ENCODE measurements at places on chromosomes 16 and 17.

- no peak for DNase-seq
These were observed 26.6 kb downstream of the GOSR2 start for GRCh38 chr17:46949291-46950174.

- no peak for DNase-seq
These were observed 538.7 kb upstream of the HSBP1 start for GRCh38 chr16:83269048-83269447.

DNA sequence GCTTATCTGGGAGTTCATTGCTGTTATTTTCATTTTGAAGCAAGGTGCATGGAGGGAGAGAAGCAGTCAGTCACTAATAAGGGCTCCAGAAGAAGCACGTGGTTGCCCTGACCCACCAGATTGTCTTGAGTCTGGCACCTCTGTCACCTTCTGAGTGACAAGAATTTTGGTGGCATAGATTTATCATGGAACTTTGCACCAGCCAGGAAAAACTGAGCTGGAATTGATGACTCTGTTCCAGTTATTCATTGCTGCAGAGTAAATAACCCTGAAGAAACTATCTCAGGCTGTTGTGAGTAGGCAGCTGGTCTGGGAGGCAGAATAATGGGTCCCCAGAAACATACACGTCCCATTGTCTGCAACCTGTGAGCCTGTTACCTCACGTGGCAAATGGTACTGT, 44.8 kb downstream of the HSD17B2 start:
- DNase-seq, result no peak

GRCh38 chr16:278863-279366, 1.5 kb upstream of the ARHGDIG start:
- DNase-seq, result peak; percentile 54

- DNase-seq, result no peak
These were observed 41.3 kb upstream of the PABPN1L start for GRCh38 chr16:88907768-88908167.

- peak; percentile 73 for DNase-seq
These were observed 27.8 kb downstream of the GNPTG start for GRCh38 chr16:1379304-1380076.

GRCh38 chr17:77597418-77598240, 360.9 kb upstream of the TNRC6C start:
- DNase-seq, result no peak

DNA sequence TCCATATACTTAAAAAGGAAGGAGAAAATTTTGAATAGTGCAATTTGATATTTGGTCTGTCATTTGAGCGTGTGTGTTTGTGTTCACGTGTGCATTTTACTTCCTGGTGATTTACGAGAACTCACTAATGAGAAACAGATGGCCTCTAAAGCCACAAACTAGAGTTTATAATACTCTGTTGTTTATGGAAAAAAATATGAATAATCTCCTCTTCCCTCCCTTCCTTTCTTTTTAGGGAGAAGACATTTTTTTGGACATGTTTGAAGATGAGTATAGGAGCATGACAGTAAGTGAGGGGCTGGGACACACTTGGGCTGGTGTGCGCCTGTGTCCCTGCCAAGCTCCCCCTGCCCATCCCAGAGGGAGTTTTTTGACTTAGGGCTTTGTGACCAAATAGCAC, 102.7 kb downstream of the CLEC16A start:
- DNase-seq, result no peak

GRCh38 chr17:52145476-52145875, 13.0 kb downstream of the CA10 start:
- DNase-seq, result no peak

- no peak for DNase-seq
These were observed 11.4 kb downstream of the HS3ST6 start for GRCh38 chr16:1906846-1907165.

GRCh38 chr16:31093132-31093703, 1.4 kb downstream of the VKORC1 start:
- no peak for DNase-seq

- no peak for DNase-seq
These were observed 37.0 kb upstream of the CDH1 start for GRCh38 chr16:68700120-68700519.

DNA sequence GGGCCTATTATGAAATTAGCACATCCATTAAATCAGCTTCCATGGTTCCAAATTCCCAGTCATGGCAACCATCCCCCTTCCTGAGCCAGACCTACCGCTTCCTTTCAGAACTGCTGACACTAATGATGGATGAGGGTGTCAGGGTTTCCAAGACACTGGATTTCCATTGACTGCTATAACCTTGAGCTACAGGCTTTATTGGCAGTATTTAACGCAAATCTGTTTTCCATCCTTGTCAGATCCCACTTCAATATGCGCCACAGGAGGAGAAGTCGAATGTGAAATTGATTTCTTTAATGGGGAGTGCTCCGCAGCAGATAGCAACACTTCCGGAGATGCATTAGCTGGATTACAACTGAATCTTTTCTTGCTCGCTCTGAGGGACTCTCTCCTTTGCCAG, 197.1 kb downstream of the HS3ST4 start:
- DNase-seq, result no peak

GRCh38 chr17:82019690-82020571, 2.7 kb downstream of the CENPX start:
- peak; percentile 76 for DNase-seq

GRCh38 chr17:8469964-8470363, 34.3 kb downstream of the NDEL1 start:
- DNase-seq, result no peak

GRCh38 chr16:67658849-67659674, 998 bp downstream of the ACD start:
- no peak for DNase-seq

DNA sequence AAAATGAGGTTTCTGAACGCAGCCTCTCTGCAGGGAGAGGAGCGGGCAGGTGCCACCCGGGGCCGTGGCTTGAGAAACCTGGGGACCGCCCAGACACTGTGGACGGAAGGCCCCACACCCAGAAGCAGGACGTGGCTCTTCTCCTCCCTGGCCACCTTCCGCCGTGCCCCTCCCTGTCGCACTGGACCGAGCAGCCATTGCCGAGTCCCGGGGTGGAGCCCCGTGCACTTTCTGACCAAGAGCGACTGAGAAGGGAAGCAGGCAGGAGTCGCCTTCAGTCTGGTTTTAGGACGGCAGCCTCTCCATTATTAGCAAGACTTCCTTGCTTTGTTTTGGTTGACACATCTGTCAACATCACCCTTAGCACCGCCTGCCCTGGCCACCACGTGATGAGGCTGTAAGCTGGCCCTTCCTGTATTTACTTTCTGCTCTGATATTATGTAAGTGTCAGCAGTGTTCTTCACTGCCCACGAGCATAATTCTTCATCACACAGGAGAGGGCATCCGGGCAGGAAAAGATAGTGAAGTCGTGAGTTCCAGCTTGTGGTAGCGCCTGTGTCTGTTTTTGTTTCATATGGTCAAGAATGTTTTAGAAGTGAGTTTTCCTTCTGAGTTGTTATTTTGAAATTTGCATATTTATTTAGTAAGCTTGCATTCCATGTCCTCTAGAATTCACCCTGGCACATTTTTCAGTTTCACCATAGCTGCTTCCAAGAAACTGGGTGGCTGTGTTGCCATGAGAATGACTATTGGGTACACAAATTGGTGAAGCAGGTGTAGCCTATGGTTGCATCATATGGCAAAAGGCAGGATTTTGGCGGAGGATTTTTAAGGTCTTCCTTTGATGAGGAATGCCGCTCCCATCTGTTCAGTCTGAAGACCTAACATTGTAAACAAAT, 1.0 kb downstream of the HERPUD1 start:
- DNase-seq, result peak; percentile 59
